ENCODE measurements at places on chromosomes 5 and 9.

DNA sequence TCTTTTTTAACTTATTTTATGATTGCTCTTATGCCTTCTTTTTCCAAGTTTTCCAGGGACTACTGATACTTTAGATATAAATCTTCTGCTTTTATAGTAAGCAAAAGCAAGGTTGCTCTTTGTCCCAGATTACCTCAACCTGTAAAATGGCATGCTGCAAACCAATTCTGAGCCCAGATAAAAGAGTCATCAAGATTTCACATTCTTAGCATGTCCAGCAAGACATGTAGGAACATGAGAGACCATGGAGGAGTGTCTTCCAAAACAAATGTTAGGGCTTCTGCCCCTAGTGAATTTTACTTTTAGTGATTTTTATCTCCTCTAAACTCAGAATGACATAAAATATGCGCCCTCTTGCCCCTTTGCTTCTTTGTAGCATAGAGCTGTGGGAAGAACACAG is 7.0 kb upstream of the CDC20B start:
- DNase-seq = no peak

- DNase-seq = no peak
Observed at GRCh38 chr9:976258-976942, at the start of gene DMRT3. Gene DMRT3 (plus strand): TSS chr9:976655. CDS start chr9:977002, 347 bp downstream.

DNA sequence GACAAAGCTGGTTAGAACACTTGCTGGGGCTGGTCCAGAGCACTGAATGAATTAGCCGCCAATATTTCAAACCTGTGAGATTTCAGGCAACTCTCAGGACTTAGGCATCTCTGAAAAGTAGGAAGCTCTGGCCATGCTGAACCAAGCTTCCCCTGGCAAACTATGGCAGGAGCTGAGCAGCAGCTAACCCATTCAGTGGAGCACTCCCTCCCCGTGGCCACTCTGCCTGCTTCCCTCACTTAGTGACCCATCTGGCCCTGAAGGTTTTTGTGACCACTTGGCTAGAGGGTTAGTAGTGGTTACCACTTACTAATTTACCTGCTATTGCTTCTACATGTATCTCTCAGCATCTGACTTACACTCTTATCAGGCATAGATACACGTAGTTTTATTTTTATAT is 25.5 kb downstream of the FOXI1 start:
- DNase-seq = no peak

- DNase-seq = no peak
Observed at GRCh38 chr5:25006734-25007133, 362.0 kb upstream of the CDH10 start.

GRCh38 chr5:64771736-64772135 is 3.0 kb downstream of the CWC27 start:
- DNase-seq = no peak

- DNase-seq = no peak
Observed at GRCh38 chr5:160158087-160158486, 38.8 kb upstream of the PWWP2A start.

- DNase-seq = no peak
Observed at GRCh38 chr5:154653764-154654485, 101.3 kb upstream of the LARP1 start.

- no peak for DNase-seq
Observed at GRCh38 chr9:36306471-36307306, 48.4 kb upstream of the GNE start.

DNA sequence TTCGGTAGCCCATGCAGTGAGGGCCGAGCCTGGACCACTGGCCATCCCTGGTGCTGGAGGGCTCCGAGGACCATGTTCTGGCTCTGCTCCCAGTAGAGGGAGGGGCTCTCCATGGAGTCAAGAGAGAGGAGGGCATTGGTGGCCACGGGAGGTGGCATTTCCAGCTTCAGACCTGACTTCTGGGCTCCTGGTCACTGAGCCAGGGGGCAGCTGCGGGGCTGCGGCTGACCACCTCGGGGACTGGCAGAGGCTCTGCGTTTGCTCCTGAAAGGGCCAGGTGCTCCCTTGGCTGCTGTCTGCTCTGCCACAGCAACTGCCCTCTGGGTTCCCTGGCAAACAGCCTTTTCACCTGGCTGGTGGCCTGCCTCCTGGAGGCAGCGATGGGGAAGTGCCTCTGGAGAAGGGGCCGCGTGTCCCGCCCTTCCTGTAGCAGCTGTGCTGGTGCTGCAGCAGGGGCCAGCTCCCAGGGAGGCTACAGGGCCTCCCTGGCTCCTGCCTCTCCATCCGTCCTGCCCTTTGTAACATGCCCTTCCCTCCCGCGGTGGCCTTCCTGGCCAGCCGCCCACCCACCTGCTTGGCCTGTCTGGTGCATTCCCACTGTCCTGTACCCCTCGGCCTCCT is 144.6 kb downstream of the CACNA1B start:
- no peak for DNase-seq

DNA sequence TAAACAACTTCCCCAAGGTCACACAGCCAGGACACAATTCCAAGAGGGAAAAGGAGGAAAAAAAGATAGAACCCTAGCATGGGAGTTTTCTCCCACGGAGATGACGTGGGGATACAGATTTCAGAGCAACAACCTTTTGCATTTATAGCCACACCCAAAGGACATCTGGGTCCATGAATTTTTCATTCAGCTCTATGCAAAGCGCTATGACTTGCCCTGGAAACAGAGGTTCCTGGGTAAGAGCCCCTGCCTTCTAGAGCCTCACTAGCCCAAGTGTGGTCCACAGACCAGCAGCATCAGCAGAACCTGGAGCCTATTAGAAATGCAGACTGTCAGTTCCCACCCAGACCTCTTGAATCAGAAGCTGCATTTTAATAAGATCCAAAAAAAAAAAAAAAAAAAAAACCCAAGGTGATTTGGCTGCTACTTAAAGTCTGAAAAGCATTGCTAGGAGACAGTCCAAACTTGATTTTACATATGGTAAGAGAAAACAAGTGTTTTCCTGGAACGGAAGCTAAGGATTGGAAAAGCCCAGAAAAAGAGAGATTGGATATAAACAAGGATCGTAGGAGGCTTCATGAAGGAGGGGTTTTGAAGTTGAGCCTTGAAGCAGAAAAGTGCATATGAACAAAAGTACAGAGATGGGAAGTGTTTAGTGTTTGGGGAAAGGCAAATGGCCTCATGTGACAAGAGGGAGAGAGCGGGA is 17.6 kb upstream of the ADAM19 start:
- DNase-seq = no peak

DNA sequence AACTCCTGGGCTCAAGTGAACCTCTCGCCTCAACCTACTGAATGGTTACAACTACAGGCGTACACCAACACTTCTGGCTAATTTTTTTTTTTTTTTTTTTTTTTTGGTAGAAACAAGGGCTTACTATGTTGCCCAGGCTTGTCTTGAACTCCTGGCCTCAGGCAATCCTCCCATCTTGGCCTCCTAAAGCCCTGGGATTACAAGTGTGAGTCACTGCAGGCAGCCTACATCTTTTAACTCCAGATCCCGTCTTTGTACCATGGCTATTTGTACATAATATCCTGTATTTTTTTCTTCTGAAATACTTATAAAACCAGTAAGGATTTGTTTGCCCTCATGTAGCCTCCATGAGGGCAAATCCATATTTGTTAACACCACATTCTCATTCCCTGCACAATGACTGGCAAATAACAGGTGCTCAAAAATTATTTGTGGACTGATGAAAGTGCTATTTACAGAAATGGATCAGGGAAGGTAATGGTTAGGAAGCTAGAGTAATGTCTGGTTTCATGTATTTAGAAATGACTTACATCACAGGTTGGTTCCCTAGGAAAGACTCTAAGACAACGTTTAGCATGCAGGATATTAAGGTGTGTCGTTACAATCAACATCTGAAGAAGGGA is 51.9 kb upstream of the POU5F2 start:
- DNase-seq = no peak

DNA sequence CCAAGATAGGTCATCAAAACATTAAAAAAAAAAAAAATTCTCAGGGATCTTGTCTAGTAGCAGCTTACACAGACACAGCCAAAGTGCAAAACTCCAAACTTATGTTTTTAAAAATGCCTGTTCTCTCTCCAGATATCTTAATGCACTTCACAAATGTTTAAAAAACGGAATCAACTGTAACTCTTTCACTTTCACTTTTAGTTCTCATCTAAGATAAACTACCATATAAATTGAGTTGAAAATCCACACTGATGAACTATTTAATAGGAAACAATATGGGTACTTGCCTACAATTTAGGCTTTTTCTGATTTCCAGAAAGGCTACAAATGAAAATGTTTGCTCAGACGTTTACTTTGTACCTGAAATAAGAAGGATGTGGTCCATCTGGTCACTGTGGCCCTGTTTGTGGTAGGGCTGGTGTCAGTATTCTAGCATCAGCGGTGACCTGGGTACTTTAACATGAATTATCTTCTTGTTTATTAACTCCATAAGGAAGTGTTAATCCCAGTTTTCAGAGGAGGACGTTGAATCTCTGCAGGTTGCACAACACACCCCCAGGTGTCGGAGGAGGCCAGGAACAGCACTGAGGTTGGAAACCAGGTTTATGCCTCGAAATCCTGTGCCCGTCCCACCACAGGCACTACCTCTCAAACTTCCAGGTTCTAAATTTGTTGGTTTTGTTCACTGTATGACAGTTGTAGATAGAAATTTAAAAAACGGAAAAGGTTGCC is 13.3 kb upstream of the LPCAT1 start:
- no peak for DNase-seq

- DNase-seq = no peak
Observed at GRCh38 chr9:81410201-81410600, 279.1 kb downstream of the TLE1 start.

DNA sequence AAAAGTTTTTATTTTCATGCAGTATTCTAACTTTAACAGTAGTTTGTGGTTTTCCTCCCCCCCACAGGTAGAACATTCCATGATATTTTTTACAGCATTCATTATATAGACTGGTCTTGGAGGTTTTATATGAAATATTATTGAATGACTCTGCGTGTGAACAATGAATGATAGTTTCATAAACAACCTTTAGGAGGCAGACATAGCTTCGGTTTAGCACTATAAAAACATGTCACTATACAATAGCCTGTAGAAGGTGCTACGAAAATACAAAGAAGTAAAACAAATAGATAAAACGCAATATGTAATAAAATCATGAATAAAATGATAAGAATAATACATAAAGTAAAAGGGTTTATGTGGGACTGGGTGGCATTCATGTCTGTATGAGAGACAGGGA is 8.5 kb downstream of the KLF4 start:
- DNase-seq = no peak

GRCh38 chr9:87827341-87827740 is 55.3 kb upstream of the SPATA31E1 start:
- no peak for DNase-seq

DNA sequence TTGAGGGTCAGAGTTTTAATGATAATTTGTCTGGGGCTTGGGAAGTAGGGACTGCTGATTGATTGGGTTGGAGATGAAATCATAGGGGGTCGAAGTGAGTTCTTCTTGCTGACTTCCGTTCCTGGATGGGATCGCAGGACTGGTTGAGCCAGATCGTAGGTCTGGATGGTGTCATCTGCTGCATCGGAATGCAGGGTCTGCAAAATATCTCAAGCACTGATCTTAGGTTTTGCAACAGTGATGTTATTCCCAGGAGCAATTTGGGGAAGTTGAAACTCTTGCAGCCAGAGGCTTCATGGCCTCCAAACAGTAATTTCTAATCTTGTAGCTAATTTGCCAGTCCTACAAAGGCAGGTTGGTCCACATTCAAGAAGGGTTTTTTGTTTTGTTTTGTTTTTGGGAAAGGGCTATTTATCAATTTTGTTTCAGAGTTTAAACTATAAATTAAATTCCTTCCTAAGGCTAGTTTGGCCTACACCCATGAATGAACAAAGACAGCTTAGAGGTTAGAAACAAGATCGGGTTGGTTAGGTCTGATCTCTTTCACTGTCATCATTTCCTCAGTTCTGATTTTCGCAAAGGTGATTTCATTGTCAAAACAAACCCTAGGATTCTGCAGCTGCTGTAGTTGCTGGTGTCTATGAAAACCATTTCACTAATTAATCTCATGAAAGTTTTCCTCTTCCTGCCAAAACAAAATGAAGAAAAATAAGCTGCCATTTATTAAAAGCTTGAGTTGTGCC is 388.0 kb downstream of the TMEM232 start:
- no peak for DNase-seq

GRCh38 chr9:20941174-20941690 is 90.2 kb downstream of the HACD4 start:
- DNase-seq = peak; percentile 22

- no peak for DNase-seq
Observed at GRCh38 chr9:130847306-130848217, 12.5 kb downstream of the ABL1 start.

GRCh38 chr5:37873988-37874387 is 34.1 kb upstream of the GDNF start:
- no peak for DNase-seq

GRCh38 chr9:89274838-89275237 is 36.2 kb upstream of the CKS2 start:
- DNase-seq = no peak

DNA sequence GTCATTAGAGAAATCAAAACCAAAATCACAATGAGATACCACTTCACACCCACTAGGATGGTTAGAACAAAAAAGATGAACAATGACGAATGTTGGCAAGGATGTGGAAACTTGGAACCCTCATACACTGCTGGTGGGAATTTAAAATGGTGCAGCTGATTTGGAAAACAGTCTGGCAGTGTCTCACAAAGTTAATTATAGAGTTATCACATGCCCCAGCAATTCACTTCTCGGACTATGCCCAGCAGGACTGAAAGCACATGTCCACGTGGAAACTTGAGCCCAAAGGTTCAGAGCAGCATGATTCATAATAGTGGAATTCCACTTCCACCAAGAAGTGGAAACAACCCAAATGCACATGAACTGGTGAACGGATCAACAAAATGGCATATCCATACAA is 85.0 kb upstream of the HRH2 start:
- DNase-seq = no peak

DNA sequence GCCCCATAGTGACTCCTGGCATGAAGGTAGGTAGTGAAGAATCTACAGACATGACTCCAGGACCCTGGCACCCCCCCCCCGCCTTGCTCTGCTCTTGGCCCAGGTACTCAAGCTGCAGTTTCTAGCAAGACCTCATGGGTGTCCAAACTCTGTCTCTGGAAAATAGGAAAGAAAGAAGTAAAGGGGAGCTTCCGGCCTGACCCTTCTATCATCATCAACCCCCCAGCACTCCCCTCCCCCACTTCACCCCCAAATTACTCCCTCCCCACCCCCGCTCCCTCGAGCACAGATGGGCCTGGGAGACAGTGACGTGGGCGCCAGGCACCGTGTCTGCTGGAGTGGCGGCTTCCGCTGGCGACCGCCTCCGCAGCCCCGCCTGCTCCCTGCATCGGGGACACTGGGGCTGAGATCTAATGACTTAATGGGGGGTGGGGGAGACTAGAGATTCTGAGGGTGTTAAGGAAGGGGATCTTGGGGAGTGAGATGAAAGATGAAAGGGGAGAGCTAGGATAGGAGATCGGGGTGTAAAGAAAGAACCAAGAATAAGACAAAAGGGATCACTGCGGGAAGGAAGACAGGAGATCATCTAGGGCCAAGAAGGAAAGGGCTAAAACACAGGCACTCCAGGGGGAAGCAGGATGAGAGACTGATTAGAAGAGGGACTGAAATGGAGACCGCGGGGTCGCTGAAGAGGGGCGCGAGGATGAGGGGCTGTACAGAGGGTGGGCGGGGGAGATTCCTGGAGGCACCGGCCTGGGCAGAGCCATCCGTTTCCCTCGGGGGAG is 1.1 kb upstream of the DNAJB5 start:
- DNase-seq = no peak

GRCh38 chr5:97998941-97999340 is 774.5 kb upstream of the RGMB start:
- no peak for DNase-seq

- DNase-seq = no peak
Observed at GRCh38 chr9:33227008-33227398, 13.0 kb upstream of the SPINK4 start.

GRCh38 chr5:39867923-39868322 is 443.1 kb upstream of the DAB2 start:
- DNase-seq = no peak

GRCh38 chr9:38061326-38061977 is 7.6 kb downstream of the SHB start:
- no peak for DNase-seq
